ENCODE measurements at places on chromosomes 1 and 21. TPM values are rescaled to one million over a fixed set of nuclear protein-coding genes. Genes with fewer than 3 reads are reported as not detected.

GRCh38 chr1:230771773-230772354 is 24.7 kb downstream of the CAPN9 start:
- DNase-seq: peak; percentile 81
- H3K4me1 ChIP-seq: no peaks in the 10 kb centered on the region
- no peaks in the 10 kb centered on the region for H3K27me3 ChIP-seq
- no peak overlapping the region for H3K27ac ChIP-seq
- H3K36me3 ChIP-seq: no peaks in the 10 kb centered on the region
- no peak overlapping the region for H3K4me3 ChIP-seq

- H3K27me3 ChIP-seq: no peaks in the 10 kb centered on the region
- no peaks in the 10 kb centered on the region for H3K36me3 ChIP-seq
- H3K4me3 ChIP-seq: peak overlapping the region; percentile 74
- peak; percentile 38 for DNase-seq
- H3K27ac ChIP-seq: peak overlapping the region; percentile 21
These were observed 1.1 kb upstream of the RCAN3 start for GRCh38 chr1:24501371-24502064.

DNA sequence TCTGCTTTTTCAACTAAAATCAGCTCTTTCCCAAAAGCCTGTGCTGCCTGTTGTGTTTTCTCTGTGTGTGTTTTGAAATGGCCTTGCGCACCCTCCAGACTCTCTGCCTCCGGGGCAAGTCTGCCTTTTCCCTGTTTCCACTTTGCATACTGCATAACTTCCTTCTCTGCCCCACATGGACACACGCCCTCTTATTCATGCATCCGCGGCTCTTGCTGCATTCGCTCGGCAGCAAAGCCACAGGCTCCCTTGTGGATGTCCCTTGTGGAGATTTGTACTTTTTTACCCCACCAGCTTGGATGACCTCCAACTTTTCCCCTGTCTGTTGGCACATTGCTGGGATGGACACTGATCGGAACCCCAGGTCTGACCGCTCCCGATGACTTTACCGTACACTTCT is 147.6 kb downstream of the ADSS2 start:
- H3K27me3 ChIP-seq: no peaks in the 10 kb centered on the region
- no peaks in the 10 kb centered on the region for H3K4me1 ChIP-seq
- H3K36me3 ChIP-seq: no peaks in the 10 kb centered on the region
- no peak for DNase-seq
- H3K4me3 ChIP-seq: no peak overlapping the region
- no peak overlapping the region for H3K27ac ChIP-seq

DNA sequence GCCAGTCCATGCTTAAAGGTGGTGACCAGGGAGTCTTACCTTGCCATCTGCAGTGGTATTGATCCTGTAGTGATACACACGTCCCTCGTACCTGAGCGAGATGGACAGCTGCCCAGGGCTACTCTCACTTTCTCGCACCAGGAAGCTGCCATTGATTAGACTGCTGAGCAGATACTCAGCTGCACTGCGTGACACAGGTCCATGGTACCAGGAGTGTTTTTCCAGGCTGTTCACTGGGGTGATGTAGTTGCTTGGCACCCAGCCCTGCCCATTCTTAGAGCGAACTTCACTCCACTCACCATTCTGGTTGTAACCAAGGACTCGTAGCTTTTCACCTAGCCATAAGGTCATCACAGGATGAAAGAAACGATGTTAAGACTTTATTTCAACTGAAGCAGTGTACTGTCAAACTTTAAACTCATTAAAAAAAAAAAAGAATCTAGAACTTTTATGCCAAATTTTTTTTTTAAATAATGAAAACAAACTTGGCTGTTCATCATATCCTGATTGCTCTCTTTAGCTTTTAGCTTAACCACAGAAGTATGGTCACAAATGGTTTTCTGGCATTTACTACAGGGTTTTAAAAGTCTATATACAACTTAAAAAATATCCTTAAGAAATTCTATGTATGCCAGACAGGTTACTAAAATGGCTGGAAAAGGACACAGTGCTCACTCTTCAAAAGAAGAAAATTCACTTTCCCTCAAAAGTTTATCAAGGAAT is 44.6 kb downstream of the TOR3A start:
- H3K27me3 ChIP-seq: no peaks in the 10 kb centered on the region
- H3K4me3 ChIP-seq: no peak overlapping the region
- no peaks in the 10 kb centered on the region for H3K36me3 ChIP-seq
- peak; percentile 88 for DNase-seq
- H3K4me1 ChIP-seq: peaks cover 35% of the 10 kb centered on the region

GRCh38 chr1:215568299-215568692 is 1.2 kb downstream of the KCTD3 start:
- H3K4me1 ChIP-seq: peaks cover 29% of the 10 kb centered on the region
- no peaks in the 10 kb centered on the region for H3K27me3 ChIP-seq
- peak overlapping the region; percentile 84 for H3K4me3 ChIP-seq
- no peak for DNase-seq
- H3K27ac ChIP-seq: peak overlapping the region; percentile 90
- H3K36me3 ChIP-seq: no peaks in the 10 kb centered on the region

- no peak overlapping the region for H3K4me3 ChIP-seq
- H3K27ac ChIP-seq: peak overlapping the region; percentile 93
- DNase-seq: peak; percentile 68
- H3K4me1 ChIP-seq: no peaks in the 10 kb centered on the region
These were observed 1.4 kb upstream of the TNFRSF14 start for GRCh38 chr1:2554621-2555387.

DNA sequence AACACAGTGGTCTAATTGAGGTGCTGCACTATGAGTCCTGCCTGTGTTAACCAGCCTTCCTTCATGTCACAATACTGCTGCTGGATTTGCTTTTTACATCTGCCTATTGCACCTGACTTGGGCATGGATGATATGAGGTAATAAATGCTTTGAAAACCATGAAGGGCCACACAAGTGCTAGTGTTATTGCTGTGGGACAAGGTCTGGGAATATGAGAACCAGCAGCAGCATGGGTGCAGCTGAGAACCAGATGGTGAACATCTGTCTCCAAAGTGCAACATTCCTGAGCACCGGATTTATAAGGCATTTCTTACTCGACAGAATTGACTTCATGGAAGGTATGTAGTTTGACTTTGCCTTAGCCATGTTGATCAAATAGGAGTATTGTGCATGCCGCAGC is 16.6 kb downstream of the TRIM45 start:
- H3K27me3 ChIP-seq: no peaks in the 10 kb centered on the region
- H3K27ac ChIP-seq: no peak overlapping the region
- no peaks in the 10 kb centered on the region for H3K4me1 ChIP-seq
- no peak overlapping the region for H3K4me3 ChIP-seq

DNA sequence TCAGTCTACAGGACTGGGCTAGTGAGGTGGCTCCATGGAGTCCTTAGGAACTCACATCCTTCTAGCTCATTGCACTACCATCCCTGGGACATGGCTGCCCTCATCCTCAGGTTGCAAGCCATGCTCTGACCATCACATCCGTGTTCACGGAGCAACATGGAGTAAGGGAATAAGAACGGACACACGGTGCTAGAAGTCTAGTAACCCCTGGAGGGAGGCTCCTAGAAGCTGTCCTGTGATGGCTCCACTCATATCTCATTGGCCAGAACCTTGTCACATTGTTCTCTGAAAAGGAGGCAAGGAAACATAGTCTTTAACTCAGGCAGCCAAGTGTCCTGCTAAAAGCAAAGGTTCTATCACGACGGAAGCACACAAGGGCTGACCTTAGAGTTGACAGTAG is 3.9 kb downstream of the MRAP start:
- no peaks in the 10 kb centered on the region for H3K27me3 ChIP-seq
- no peak overlapping the region for H3K27ac ChIP-seq
- no peaks in the 10 kb centered on the region for H3K36me3 ChIP-seq
- no peak overlapping the region for H3K4me3 ChIP-seq
- no peak for DNase-seq

DNA sequence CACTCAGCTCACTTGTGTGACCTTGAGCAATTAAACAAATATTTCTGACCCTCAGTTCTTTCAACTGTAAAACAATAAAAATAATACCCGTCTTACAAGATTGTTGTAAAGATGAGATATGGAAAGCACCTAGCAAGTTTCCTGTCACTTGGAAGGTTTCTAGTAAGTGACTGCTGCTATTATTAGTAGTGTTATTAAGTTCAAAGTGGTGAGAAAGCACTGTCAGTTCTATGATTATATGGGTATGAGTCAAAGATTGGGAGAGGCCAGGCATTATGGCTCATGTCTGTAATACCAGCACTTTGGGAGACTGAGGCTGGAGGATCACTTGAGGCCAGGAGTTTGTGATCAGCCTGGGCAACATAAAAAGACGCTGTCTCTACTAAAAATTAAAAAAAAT is 145.4 kb downstream of the C1orf21 start:
- H3K4me1 ChIP-seq: no peaks in the 10 kb centered on the region
- H3K27ac ChIP-seq: no peak overlapping the region
- no peak overlapping the region for H3K4me3 ChIP-seq
- H3K27me3 ChIP-seq: no peaks in the 10 kb centered on the region

DNA sequence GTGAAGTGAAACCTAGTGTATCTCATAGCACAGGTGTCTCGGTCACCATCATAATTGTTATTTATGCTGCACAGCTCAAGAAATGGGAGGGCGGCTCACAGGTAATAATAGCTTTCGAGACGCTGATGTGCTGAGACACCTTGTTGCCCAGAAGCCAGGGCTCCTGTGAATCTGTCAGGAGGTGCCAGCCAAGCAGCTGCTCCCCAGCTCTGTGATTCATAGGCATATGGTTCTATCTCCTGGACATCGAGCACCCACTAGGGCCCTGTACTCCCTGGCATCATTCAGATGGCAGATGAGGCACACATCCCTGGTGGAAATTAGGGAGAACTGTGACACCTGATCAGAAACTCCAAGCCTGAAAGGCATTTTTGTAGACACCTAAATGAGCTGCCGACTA is 53.5 kb downstream of the SYT6 start:
- DNase-seq: no peak
- no peaks in the 10 kb centered on the region for H3K27me3 ChIP-seq

- H3K4me3 ChIP-seq: no peak overlapping the region
- no peak for DNase-seq
- no peaks in the 10 kb centered on the region for H3K36me3 ChIP-seq
- no peaks in the 10 kb centered on the region for H3K4me1 ChIP-seq
- H3K27ac ChIP-seq: no peak overlapping the region
These were observed 23.1 kb downstream of the SLC26A9 start for GRCh38 chr1:205920159-205920558.

PTPRC gene
- total RNA-seq: 9.0 TPM

ATAD3B gene
- total RNA-seq: 13.7 TPM

CATSPERE gene
- total RNA-seq: 0.68 TPM

All from right lobe of liver (tissue), 6 donors.